ENCODE measurements at places on chromosomes 13 and 19. TPM values are rescaled to one million over a fixed set of nuclear protein-coding genes. Genes with fewer than 3 reads are reported as not detected.

Gene RFPL4A
- total RNA-seq, result not detected

Gene FFAR1
- total RNA-seq, result not detected

Gene OR7A5
- not detected for total RNA-seq

Gene NALCN
- not detected for total RNA-seq

Gene NLRP7
- not detected for total RNA-seq

DNA sequence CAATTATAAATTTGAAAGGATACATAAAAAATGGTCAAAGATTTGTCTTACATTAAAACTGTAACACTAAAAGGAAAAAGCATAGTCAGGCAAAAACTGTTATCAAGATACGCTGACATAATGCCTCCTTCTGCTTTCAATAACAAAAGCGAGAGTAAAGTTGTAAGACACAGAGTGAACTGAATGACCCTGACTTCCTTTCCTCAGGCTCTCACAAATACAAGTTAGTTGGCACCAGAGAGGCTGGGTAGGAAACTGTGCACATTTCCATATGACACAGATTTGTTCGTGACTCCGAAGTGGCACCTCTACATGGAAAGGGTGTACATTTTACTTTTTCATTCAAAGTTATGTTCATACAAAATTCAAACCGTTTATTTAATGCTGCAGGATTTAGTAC, 15.4 kb downstream of the FGF14 start:
- DNase-seq, result no peak

GRCh38 chr13:108463340-108463739, 166.1 kb upstream of the MYO16 start:
- no peak for DNase-seq

- DNase-seq, result no peak
Observed at GRCh38 chr13:44211704-44212346, 161.8 kb upstream of the SERP2 start.

DNA sequence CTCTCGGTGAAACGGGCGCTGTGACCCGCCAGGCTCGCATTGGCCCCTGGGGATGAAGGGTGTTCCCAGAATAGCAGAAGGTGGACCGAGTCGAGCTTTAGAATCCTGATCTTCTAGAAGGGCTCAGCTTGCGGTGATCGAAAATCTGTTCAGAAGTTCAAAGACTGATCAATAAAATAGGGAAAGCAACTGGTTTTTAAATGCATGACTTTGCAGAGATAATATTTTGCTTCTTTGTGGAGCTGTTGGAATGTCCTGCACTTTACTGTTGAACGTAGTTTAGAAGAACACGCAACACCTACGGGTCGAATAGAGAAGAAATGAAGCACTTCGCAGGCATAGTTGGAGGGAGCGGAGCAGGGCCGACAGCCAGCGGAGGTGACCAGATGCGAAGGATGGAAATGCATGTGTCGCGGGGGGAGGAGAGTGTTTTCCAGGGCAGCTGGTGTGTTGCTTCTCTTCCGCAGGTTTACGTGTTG, 766 bp downstream of the CEBPG start:
- no peak for DNase-seq

GRCh38 chr13:83272076-83272475, 610.2 kb downstream of the SLITRK1 start:
- no peak for DNase-seq

DNA sequence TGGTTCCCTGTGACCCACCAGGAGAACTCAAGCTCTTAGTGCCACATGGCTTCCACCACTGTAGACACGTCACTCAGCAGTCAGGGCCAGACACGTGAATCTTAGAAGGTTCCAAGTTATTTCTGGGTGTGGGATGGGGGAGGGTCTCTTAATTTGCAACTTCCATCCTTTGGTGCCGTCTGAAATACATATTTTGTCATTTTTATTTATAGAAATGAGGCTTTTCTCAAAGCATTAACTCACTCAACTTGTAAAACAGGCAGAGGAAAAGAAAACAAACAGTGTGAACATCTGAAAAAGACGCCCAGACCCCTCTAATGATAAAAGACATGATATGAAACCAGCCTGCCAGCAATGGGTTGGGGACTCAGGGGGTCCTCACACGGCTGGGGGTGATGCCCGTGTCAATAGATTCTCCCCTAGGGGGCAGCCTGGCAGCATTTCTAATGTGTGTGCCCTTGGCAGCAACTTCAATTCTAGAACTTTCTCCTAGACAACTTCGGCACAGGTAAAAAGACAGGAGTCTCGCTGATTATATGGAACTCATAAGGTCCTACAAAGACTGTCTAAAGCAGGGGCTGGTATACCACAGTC, 15.4 kb downstream of the PIP5K1C start:
- no peak for DNase-seq

- DNase-seq, result no peak
Observed at GRCh38 chr19:51567583-51567982, 3.5 kb upstream of the ZNF175 start.

DNA sequence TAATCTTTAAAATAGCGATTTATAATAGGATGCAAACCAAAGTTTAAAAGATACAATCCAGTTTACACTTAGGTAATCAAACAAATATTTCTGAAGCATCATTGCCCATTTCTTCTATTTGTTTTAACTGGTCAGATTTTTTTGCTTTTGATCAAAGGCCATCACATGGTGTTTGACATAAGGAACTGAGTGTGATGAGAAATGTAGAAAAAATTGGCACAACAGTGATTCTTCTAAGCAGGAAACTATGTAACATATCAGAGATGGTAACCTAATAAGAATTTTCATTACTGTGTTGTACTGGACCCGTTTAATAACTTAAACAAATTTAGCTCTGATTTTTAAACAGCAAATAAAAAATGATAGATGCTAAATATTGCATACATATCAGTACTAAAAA, 644.7 kb upstream of the KLF12 start:
- no peak for DNase-seq

- no peak for DNase-seq
Observed at GRCh38 chr13:42001580-42001979, 40.7 kb upstream of the VWA8 start.

GRCh38 chr19:5282901-5283300, 57.7 kb downstream of the PTPRS start:
- no peak for DNase-seq

DNA sequence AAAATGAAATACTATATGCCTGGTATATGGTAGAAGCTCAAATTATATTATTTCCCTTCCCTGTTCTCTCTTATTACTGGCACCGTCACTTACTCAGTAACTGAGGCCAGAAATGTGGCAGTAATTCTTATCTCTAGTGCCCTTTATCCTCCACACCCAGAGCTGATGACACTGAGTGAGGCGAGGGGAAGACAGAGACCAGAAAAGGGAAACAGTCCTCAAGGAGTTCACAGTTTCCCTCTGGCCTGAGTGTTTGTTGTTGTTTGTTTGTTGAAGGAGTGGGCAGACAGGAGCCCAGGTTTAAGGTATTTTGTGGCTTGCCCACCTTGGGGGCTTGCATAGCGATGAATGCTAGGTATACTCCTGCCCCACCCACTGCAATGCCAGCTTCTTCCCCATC, 101.5 kb upstream of the FNDC3A start:
- no peak for DNase-seq

GRCh38 chr13:111177921-111178320, 62.8 kb downstream of the ARHGEF7 start:
- DNase-seq, result no peak

GRCh38 chr13:44768775-44769581, 192.8 kb upstream of the TSC22D1 start:
- no peak for DNase-seq

DNA sequence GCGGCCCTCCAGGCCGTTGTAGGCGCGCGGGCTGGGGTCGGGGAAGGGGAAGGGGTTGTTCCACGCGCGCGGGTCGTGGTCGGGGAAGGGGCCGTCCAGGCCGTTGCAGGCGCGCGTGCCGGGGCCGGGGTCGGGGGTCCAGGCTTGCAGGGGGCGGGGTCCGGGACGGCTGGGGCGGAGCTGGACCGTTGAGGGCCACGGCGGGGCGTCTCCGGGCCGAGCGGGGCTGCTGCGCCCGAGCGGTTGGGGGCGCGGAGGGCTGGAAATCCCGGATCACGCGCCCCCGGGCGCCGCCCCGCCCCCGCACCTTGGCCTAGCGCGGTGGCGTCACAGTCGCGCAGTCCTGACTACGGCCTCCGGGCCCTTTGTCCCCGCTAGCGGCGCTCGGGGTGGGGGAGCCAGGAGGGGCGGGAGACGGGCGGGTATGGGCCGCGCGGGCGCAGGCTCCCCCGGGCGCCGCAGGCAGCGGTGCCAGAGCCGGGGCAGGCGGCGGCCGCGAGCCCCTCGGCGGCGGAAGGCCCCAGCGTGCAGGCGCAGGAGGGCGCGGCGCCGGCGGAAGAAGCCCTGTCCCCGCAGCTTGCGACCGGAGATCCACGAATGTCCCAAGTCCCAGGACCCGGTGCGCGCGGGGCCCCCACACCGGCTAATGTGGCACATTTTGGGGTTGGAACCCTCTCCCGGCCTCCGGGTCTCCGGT, 665 bp downstream of the GPX4 start:
- peak; percentile 72 for DNase-seq

Data from CD4-positive, alpha-beta T cell (primary cell).